ENCODE measurements at places on chromosomes 1 and 21.

DNA sequence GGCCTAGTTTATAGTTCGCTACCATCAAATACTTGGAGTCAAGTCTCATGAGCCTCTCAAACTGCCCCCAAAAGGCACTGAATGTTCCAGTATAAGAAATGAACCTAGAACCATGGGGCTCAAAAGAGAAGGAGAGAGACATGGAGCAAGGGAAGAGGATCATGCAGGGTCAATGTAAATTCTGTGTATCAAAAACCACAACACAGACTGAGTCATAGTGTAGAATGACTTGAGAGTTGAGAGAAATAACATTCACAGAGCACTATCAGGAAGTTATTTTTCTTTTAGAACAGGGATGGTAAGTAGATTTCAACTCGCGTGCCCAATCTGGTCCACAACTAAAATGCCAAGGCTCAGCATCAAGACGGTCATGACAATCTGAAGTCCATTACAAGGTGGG is 59.8 kb downstream of the GNG12 start:
- DNase-seq: no peak

DNA sequence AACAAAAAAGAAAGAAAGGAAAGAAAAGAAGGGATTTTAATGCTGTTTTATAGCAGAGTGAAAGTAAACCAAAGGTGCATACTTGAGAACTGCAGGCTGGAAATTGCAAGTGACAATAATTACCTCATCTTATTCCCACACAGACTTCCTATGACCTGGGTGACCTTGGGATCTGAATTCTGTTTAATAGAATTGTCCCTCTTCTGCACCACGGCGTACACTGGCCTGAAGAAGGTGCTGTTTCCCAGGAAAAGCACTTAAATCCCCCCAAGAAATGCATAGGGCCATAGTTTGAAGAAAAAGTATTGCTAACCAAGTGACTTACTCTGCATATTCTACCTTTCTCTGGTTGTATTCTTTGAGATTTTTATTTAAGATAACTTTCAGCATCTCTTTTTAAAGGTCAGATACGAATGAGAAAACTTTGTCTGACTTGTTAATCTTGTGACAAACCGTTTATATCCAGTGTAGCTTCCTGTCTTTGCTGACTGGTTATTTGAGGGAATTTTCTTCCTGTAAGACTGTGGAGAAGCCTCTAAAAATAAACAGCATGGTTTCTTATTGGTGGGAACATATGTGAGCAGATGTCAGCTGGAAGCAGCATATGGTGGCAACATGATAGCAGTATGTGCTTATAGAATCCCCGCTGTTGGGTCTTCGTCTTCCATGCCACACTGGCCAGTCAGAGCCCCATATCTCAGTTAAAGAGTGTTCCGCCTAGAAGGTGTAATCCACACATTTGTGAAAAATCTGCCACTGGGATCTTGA is 16.3 kb downstream of the TGFB2 start:
- no peak for DNase-seq

DNA sequence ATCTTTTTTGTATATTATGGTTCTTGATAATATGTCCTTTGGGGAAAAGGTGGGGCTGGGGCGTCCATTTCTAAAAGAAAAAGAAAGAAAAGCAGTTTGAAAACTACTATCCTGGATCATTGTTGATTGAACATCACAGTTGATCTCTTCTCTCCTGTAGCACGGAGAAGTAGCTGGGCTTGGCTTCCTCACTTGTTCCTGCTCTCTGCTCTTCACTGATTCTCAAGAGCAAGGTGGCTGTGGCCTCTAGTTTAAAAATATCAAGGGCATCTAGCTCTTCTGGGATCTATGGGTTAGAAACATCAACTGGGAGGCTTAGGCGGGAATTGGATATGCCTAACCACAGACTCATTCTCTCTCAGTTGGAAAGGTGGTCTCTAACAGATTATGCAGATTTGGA is 38.1 kb upstream of the EPHA8 start:
- no peak for DNase-seq

- no peak for DNase-seq
Observed at GRCh38 chr1:229784834-229785233, 158.8 kb downstream of the URB2 start.

GRCh38 chr1:160123726-160124125 is 8.2 kb downstream of the ATP1A2 start:
- no peak for DNase-seq

Measured in activated naive CD8-positive, alpha-beta T cell treated with anti-CD3 and anti-CD28 coated beads, Interleukin-2, amount 50 U/mL, for 16 hours (primary cell).